ENCODE measurements at places on chromosomes 5 and 9.

- peak; percentile 70 for DNase-seq
Observed at GRCh38 chr5:59893429-59894227, at the start of gene PDE4D. Gene PDE4D, minus strand, starts transcription at chr5:59893726.

DNA sequence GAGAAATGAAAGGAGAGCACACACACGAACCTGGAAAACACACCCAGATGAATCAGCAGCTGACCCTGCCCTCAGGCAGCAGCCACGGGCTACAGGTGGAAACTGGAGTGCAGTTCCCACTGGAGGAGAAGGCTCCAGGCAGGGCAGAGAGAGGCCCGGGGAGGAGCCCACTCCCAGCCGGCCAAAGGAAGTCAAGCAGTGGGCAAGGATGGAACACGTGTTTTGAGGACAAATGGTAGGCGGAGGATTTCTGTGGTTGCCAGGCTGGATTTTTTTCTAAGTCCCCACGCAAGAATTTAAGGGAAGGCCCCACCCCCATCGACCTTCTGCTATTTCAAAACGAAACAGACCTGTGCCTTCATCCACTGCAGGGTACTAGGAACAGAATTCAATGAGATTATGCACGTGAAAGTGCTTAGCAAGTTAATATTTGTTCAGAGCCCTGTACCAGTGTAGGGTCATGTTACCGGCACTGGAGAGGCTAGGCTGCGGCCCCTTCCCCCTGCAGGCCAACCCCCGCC is 6.8 kb downstream of the EPB41L4B start:
- DNase-seq: no peak

DNA sequence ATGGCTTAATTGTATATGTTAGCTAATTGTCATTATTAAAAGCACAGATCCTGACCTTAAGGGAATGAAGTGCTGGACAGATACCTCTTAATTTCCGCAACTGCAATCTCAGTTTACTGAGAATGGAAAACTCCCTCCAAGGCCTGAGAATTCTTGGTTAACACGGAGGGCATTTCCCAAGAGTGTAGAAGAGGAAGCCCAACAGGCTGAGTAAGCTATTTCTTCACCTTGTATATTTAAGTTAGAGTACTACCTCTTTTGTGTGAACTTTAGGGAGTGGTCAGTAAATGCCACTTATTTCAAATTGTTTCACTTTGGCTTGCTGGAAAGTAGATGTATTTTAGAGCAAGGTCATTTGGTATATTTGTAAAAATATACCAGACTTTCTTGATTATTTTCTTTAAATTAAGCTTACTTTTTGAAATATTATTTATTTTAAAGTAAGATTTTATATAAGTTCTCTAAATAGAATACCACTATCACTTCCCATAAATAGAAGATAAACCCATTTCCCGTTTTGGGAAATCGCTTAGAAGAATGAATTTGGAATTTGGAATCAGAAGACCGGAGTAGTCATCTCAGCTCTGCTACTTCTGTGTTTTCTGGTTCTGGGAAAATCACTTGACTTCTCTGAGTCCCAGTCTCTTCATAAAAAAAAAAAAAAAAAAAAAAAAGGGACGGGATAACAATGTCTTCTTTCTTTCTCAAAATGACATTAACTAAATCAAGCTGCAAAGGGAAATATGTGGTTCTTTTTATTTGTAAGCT is 26.0 kb upstream of the C9orf72 start:
- no peak for DNase-seq

DNA sequence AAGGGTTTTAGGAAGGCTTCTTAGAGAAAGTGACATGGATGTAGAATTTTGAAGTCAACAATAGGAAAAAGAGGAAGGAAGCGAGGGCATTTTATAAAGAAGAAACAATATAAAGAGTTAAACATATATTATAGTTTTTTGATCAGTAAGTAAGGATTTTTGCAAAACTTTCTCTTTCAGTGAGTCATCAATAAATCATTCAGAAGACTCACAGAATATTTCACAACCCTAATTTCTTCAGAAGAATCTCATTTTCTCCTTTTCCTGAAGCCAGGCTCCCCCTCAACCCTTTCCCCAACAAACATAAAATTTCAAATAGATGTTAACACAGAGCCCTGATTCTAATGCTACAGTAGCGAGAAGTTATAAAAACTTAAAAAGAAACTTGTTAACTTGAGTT is 4.3 kb upstream of the COX7C start:
- DNase-seq: no peak

DNA sequence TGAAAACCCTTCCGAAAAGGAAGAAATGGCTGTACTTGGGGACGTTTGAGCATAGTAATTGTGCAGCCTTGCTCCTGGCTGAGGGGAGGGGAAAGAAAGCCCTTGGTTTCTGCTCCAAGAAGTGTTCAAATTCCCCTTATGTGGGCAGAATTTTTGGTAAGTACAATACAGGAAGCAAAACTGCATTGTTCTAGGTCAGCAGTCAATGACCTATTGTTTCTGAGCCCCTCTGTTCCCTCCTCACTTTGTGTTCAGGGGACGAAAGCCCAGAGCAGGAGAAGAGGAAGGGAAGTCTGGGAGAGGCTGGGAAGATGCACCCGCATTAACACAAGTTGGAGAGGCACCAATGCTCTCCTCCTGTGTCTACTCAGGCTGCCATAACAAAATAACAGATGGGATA is 11.9 kb downstream of the BASP1 start:
- DNase-seq: no peak

GRCh38 chr9:32394381-32395049 is 10.1 kb downstream of the ACO1 start:
- DNase-seq: no peak

GRCh38 chr9:103713631-103714030 is 380.5 kb upstream of the SMC2 start:
- DNase-seq: no peak

GRCh38 chr9:4296217-4296616 is 3.7 kb downstream of the GLIS3 start:
- no peak for DNase-seq

DNA sequence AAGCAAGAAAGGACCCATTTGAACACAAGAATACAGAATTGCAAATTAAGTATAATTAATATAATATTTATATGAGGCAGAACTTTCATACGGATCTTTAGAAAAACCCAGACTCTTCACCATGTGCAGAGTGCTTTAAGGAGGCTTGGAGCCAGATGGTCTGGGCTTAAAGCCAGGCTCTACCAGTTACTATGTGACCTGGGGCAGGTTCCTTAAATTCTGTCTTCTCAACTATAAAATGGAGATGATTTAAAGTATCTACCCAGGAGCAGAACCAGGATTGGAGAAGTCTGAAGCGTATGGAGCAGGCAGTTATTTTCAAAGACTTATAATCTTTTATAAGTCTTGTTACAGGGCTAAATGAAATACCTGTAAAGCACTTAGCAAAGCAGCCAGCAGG is 202.1 kb downstream of the TSSK1B start:
- DNase-seq: peak; percentile 56

- DNase-seq: no peak
Observed at GRCh38 chr5:62138607-62139006, 167.4 kb upstream of the KIF2A start.

DNA sequence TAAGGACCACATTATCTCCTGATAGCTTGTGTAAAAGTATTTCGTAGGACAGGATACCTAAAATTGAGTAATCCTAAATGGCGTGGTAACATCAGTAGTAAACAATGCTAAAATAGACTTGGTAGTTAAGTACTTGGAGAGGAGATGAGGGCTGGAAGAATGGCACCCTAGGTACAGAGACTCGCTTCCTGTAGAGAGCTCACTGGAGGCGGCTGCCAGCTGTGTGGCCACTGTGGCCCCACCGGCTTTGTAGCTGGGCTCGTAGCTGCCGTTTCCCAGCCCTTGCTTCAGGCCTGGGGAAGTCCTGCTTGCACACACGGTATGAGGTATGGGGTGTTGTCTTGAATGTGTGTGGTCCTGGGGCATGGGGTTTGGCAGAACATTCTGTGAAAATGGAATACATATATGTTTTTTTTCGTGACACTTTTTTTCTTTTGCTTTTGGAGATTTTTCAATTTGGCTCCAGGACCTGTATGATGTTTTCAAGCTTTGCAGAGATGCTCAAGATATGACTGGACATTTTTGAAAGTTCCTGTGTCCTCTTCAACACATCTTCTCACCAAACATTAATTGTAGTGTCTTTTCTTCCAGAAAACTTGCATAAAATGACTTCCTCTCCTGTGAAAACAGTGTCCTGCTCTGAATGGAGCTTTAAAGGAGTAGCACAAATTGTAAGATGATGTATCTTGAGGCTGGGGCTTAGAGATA is 58.0 kb downstream of the RCL1 start:
- DNase-seq: no peak

DNA sequence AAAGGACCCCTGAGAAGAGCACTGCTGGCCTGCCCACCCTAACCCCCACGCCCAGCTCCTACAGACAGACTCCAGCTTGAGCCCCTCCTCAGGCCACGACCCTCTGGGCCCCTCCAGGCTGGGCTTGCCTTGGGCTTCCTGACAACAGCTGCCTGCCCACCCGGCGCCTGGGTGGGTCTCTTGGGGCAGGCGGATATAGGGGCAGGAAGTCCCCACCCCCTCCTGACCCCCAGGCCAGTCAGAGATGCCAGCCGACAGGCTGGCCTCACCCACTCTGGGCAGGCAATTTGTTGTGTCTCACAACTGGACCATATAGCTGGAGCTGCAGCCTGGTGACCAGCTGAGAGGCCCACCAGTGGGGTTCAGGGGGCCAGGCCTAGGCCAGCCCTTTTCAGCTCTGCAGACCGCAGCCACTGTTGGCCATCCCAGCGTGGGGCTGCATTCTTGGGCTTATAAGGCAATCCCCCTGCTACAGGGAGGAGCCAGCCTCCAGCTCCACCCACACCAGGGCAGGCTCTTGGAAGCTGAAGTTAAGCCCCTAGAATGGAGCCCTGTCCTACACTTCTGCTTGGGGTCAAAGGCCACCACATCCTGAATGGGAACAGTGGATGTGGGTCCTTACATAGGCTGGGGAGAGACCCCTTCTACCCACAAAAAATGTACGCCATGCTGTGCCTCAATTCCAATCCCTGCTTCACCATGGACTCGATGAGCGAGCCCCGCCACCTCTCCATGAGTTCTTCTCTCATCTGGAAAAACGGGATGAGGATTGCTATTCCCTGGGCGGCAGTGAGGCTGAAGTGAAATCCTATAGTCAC is 2.0 kb downstream of the PDLIM7 start:
- DNase-seq: peak; percentile 75

- DNase-seq: peak; percentile 17
Observed at GRCh38 chr5:665541-665955, 27.6 kb downstream of the TPPP start.

DNA sequence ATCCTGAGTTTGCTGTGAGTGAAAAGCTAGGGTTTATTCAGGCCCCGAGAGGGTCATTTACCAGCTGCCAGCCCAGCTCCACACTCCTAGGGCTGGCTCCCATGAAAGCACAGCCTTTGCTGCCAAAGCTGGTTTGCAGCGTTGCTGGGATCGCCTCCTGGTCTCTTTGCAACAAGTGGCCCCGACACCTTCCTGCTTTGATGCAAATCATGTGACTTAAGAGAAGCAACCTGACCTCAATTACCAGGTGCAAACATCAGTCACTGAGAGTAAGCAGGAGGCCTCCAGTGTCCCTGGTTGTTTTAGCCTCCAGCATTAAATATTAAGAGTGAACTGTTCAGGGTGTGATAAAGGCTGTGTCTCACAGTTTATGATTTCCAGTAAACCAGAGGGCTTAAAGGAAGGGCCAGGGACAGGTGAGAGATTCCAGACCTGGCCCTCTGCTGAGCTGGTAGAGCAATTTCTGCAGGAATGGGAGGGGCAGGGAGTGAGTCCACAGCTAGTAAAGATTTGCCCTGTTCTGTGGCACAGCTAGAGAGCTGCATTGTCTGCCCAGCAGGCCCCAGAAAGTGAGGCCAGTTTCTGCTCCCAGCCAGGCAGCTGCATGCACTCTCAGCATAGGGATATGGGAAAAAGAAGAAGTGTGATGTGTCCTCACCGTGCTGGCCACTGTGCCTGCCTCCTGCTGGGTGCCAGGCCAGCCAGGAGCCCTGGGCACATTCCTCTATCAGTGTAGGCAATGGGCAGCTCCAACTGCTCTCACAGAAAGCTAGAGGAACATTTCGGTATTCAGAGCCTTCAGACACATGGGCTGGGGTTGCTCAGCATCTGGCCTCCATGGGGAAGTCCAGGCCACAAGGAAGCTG is 58.0 kb downstream of the SLC22A5 start:
- DNase-seq: peak; percentile 69

DNA sequence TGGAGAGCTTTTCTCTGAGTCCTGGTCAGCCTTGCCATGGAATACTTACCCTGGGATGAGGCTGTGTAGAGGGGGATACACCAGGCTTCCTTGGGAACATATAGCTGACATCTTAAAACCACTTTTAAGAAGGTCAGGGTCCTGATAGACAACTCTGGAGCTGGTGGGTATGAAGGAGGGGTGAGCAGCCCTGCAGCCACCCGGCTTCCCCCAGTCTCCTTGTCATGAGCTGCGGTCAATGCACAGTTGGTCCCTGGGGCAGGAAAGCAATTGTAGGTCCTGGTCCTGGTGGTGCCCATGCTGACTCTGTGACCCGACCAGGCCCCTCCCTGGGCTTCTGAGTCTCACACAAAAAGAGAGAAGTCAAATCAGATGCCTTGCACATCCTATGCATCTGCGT is 63.6 kb downstream of the MRPL36 start:
- no peak for DNase-seq

DNA sequence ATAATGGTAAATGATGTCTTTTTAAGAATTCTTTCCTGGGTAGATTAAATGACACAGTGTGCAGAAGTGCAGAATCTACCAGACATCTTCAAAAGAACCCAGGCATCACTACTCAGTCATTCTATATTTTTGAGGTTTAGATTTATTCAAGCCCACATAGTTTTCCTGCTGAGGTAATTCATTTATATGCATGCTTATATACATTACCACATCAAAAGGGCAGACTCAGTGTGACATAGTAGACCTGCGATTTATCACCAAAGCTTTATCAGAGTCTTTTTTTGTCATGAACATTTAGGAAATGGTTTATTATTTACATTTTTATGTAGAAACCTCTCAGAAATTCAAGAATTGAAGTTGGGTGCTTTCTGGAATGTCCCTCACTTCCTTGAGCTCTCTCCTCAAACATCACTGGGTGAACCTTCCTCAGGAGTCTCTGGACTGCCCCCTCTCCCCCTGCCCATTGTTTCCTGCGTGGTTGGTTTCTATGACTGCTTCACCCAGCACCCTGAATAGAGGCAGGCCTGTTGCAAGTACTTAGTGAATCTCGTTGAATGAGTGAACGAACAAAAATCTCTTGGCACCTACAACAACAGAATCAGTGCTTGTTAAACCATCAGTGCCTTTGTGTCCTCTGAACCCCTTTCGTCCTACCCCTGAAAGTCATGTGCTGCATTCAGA is 42.5 kb downstream of the ADAMTS16 start:
- no peak for DNase-seq

All from Right ventricle myocardium superior (tissue), 1 donor.